ENCODE measurements at places on chromosomes 1 and 21.

GRCh38 chr1:45730075-45730779 is 20.2 kb downstream of the IPP start:
- no peak for DNase-seq

- no peak for DNase-seq
Observed at GRCh38 chr1:156496211-156496761, 4.3 kb downstream of the MEF2D start.

DNA sequence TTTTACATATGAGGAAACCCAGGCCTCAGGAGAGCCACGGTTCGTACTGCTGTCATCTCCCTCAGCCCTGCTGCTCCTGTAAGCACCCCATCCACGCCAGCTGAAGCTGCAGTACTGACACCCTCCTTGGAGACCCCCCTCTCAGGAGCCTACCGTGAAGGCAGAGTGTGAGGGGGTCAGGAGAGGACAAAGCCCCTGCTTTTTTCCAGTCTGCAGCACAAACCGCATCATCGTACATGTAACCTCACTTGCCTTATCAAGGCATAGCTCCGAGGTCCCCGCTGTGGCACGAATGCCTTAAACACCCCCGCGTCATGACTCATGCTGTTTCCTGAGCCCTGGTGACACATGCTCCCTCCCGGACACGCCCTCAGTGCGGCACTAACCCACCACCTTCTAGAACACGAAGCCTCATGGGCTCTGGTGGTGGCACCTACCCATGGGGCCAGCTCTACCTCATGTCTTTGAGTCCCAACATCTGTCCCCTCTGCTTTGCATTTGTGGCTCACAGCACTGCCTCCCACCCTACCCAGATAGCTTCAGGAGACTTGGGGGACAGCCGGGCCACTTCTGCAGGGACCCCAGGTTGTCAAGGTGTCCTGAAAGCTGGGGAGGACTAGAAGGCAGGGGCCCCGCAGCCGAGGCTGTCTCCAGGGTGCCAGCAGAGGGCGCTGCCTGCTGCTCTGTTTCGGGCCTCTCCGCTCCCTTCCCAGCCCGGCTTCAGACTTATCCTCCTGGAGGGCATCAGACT is 4.9 kb downstream of the SH3BGRL3 start:
- peak; percentile 91 for DNase-seq

GRCh38 chr1:184608581-184608980 is 146.1 kb downstream of the EDEM3 start:
- no peak for DNase-seq

- no peak for DNase-seq
Observed at GRCh38 chr1:72341661-72342060, 59.3 kb upstream of the NEGR1 start.

DNA sequence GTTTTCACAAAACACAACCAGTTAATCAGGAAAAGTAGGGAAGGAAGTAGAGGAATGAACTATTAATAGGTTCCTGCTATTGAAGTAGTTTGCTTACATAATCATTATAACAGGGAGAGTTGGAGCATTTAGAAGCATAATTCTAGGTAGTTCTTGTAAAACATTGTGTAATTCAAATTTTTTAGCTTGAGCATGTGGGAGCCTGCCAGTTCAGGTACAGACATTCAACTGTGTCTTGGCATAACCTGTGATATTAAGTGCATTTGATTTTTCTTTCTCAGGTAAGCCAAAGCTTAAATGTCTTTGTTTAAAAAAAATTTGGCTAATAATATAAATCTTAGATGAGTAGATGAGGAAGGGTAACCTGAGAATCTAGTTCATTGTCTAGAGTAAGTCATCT is 3.4 kb downstream of the YTHDF2 start:
- DNase-seq, result no peak

DNA sequence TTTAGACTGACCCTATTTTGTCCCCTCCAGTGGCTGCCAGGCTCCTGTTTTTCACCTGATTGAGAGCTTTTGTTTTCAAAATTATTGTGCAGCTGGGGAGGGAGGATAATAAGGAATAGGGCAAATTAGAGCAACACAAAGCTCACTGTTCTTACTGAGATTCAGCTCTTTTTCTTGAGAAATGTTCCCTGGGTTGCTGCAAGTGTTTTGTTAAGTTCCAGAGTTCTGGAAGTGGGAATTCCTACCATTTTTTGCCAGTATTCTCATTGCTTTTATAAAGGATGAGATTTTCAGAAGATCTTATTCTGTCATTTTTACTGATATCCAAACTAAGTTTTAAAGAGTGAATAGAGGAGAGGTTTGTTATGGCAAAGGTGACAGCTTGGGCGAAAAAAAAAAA is 417.7 kb downstream of the SIPA1L2 start:
- no peak for DNase-seq

DNA sequence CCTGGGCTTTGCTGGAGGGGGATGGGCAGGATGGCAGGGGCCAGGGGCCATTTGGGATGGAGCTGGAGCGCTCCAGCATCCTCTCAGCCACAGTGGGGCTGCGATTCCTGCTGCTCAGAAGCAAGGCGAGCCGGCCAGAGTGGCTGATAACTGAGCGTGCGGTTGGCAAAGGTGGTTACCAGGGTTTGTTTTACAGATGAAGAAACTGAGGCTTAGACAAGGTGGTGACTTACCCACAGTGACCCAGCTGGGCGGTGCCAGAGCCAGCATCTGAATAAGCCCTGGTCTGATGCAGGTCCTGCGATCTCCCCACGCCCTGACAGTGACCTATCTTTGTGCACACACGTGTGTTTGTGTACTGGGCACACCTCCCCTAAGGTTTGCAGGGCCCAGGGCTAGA is 5.9 kb upstream of the PRXL2B start:
- DNase-seq, result no peak

DNA sequence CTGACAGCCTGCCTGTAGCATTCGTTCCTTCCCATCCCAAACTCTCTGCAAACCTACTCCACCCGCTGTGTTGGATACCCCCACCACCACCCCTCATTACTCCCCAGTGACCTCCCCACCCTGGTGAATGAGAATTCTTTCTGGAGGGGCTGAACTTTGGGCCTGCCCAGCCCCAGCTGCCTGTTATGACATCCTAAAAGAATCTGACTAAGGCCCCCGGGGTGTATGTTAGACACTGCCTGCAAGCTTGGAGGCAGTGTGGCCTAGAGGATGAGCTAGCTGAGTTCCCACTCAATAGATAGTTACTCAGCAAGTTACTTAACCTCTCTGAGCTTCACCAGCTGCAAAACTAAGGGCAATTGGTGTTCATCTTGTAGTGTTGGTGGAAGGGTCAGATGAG is 110.2 kb upstream of the FGGY start:
- DNase-seq, result no peak

GRCh38 chr1:153616144-153616916 is at the start of gene S100A14:
Gene S100A14, minus strand, starts transcription at chr1:153616325. Its CDS starts 467 bp downstream, at chr1:153615858.
- no peak for DNase-seq

- DNase-seq, result no peak
Observed at GRCh38 chr1:167627615-167627864, 2.5 kb upstream of the RCSD1 start.

DNA sequence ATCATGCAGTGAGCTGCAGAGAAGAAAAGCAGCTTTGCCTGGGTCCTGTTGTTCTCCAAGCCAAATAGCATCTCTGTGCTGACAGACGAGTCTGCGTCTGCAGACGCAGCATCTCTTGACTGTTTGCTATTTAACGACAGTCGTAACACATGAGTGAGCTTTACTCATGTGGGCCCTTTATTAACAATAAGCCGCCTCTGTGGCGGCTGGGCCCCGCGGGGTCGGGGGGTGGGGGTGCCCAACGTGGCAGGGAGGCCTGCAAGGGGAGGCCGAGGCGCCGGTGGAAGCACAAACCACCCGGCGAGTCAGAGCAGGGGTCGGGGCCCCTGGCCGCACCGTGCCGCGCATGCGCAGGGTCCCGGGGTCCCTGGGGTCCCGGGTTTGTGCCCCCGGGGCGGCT is 435.1 kb downstream of the KIF26B start:
- no peak for DNase-seq

DNA sequence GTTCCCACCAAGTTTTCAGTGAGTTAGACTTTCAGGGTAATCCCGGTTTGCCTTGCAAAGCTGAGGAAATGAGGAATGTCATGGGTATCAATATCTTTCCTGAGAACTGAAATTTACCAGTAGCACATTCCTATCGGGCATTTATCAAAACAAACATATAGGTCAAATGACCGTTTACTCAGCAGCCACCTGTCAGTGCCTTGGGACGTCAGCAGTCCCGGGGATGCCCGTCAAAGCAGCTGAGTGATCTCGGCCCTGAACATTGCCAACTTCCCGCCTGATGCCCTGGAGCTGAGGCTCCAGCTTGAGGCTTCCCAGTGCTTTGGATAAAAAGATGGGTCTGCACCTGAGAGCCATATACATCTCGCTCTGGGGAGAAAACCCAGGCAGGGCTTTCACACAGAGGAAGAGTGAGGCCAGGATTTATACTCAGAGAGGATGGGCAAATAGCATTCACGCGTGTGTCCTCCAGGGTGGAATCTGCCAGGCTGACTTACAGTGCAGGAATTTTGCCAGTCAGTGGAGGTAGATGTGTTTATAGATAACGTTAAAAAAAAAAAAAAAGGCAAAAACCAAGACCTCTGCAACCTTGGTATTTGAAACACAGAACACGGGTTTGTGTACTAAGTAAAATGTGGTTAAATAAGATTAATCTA is 435.7 kb upstream of the VAMP3 start:
- DNase-seq, result no peak

- no peak for DNase-seq
Observed at GRCh38 chr1:167981933-167982332, 45.1 kb upstream of the MPC2 start.

DNA sequence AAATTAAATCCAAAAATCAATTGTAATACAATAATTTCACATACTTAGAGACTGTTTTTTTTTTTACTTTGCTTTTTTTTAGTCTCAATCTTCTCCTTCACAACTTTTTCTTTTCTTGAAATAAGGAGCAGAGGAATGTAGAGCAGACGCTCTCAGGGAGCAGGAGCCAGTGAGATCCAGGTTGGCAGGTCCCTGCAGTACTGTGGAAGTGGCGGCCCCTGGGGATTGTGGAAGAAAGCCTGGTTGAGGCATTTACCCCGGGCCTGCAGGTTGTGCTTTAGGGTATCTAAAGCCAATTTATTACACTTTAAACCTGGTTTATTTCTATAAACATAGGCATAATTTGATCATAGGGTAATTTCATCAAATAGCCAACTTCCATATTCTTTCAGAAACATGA is 748 bp upstream of the OR2AJ1 start:
- no peak for DNase-seq
